ENCODE measurements at places on chromosomes 1 and 21.

DNA sequence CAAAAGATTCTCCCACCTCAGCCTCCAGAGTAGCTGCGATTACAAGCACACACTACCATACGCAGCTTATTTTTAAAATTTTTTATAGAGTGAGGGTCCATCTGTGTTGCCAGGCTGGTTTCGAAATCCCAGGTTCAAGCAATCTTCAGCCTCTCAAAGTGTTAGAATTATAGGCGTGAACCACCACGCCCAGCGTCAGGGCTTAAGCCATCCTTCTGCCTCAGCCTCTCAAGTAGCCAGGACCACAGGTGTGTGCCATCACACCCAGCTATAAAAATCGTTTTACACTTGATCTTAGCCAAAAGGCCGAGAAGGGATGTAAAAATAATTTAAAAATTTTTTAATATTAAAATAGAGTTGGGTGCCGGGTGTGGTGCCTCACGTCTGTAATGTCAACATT is 4.3 kb upstream of the SLC25A33 start:
- no peak for DNase-seq

- no peak for DNase-seq
These were observed 1.8 kb upstream of the ATP5PO start for GRCh38 chr21:33917421-33917820.

- no peak for DNase-seq
These were observed 20.2 kb downstream of the THEM4 start for GRCh38 chr1:151888972-151889570.

DNA sequence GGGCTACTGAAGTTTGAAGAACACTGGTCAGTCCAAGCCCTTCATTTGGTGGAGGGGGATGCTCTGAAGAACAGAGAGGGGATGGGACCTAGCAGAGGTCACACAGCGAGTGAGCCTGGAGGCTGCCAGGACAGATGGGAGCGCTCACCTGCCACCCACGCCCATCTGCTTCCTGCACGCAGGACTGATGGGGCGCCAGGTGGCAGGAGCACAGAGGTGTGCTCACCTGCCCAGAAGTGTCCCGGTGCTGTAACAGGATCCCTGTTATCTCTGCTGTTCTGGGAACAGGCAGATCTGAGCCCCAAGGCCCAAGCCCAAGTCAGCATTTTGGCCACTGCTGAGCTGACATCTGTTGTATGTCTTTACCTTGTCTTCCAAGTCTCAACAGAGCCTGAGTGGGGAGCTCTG is 40.5 kb downstream of the EPHB2 start:
- no peak for DNase-seq

GRCh38 chr1:95770581-95770980 is 536.6 kb downstream of the RWDD3 start:
- no peak for DNase-seq

DNA sequence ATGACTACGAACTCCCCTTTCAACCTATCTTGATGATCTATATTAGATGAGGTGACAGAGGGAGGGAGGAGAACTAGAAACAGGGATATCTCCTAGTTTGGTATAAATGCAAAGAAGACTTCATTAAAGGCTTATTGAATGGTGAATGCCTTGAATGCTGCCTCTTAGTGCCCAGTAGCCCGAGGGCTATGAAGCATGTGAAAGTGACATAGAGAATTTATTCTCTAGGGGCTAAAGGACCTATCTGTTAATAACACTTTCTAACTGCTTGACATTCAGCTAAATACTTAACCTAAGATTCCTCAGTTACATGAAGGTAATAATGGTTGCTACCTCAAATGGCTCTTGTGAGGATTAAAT is 764.1 kb downstream of the LTN1 start:
- no peak for DNase-seq

GRCh38 chr1:99004254-99004860 is 304 bp downstream of the PLPPR5 start:
- peak; percentile 20 for DNase-seq

Measured in stimulated activated CD4-positive, alpha-beta T cell treated with anti-CD3 and anti-CD28 coated beads, Interleukin-2, amount 100 ng/mL, for 24 hours (primary cell).